ENCODE measurements at places on chromosomes 7 and 10.

- no peak for DNase-seq
Observed at GRCh38 chr7:44765579-44766415, 17.1 kb downstream of the ZMIZ2 start.

GRCh38 chr7:25109276-25109675 is 15.8 kb downstream of the CYCS start:
- no peak for DNase-seq

GRCh38 chr7:146652176-146652575 is 535.6 kb downstream of the CNTNAP2 start:
- no peak for DNase-seq

DNA sequence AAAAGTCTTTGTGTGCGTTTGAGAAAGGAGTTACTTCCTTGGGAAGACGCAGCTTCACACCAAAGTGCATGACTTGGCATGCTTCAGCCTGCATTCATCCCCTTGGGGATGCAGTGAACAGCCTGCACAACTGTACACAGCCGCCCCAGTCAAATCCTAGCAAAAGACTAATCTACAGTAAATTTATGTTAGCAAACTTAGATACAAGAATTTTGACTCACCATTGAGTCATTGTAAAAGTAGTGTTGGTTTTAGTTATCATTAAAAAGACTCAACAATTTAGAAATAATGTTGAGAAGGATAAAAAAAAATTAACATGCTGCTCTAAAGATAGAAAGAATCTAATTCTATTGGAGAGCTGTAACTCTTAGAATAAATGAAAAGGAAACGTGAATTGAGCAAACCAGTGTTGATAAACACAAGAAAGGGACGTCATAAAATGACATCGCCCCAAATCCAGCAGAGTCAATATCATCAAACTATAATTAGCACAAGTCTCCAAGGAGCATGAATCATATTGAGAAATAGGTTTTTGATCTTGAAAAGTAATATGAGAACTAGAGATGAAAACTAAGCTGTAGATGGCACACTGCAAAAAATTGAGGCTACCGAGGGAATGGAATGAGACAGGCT is 11.9 kb upstream of the OPTN start:
- peak; percentile 86 for DNase-seq

- no peak for DNase-seq
Observed at GRCh38 chr7:601595-602340, 82.1 kb upstream of the PDGFA start.

DNA sequence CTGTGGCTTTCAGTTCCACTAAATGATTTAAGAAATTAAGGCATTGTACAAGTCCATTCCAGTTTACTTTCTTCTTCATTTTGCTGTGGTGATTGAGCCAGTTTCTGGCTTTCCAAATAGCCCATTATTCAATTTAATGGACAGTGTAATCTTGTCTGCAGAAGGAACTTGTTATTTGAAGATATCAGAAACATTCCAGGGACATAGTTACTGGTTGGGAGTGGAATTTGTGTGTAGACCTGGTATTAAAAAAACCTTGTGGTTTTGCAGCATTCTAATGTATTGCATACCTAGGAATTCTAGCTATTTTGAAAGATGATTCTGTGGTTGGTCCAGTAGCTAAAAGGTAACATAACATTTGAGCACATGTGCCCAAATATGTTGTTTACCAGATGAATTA is 72.2 kb downstream of the MCU start:
- DNase-seq, result peak; percentile 82

DNA sequence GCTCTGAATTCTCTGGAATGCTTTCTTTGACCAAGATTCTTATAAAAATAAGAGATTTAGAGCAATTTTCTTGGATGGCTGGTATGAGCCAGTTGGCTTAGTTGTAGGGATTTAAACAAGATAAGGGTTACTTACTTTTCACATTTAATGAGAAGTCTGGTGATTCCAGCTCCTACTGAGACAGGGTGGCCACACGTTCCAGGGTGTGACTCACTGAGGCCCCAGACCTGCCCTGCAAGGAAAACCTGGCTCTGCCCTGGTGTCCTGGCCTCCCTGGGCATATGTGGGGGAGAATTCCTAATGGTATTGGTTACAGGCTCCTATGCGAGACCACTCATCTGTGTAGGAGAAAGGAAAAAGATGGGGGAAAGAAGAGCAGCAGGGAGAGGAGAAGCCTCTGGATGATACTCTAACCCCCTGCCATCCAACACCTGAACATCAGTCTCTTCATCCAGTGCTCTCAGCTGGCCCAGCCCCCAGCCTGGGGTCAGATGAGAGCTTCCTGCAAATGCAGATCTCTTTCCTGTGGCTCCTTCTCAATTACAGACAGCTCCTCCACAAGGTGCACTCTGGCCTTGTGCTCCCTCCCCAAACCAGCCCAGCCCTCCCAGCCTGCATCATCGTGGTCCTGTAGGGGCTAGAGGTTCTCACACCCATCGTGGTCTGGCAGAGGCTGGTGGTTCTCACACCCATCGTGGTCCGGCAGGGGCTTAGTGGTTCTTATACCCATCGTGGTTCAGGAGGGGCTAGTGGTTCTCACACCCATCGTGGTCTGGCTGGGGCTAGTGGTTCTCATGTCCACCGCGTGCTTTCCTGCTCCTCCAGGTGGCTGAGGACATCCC is 139.9 kb downstream of the EGFR start:
- no peak for DNase-seq

DNA sequence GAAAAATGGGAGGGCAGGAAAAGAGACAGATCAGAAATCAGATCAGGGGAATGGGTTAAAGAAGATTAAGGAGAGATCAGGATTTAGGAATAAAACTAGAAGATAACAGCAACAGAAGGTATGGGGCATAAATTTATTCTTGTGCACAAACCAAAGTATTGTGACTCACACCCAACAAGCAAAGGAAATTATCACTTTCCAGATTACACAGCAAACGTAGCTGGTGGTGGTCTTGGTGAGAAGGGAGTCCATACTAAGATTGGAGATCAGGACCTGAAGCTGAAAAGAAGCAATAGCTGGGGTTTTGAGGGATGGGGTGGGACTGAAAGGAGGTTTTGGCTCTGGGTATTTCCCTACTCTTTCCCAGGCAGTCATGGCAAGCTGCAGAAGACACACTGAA is 3.5 kb upstream of the MYOZ1 start:
- no peak for DNase-seq

GRCh38 chr7:38411404-38411803 is 138.0 kb upstream of the TARP start:
- DNase-seq, result no peak

DNA sequence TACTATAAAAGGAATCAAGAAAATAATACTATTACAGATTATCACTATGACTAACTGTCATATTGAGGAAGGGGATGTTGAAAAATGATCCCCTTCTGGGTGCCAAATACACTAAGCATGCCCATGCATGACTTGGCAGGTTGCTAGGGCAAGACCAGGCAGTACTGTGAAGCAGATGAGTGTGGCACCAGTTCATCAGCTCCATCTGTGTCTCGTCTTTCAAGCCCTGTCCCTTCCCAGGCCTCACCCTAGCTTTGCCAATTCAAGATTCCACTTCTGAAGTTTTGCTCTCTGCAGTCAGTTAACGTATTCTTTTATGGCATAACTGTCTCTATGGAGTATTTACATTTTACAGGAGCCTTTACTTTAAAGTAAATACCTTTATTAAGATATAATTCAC is 135.6 kb upstream of the HPS1 start:
- no peak for DNase-seq
